Prostate gland (tissue), 2 donors: ENCODE measurements at places on chromosomes 12 and 14. TPM values are rescaled to one million over a fixed set of nuclear protein-coding genes. Genes with fewer than 3 reads are reported as not detected.

DNA sequence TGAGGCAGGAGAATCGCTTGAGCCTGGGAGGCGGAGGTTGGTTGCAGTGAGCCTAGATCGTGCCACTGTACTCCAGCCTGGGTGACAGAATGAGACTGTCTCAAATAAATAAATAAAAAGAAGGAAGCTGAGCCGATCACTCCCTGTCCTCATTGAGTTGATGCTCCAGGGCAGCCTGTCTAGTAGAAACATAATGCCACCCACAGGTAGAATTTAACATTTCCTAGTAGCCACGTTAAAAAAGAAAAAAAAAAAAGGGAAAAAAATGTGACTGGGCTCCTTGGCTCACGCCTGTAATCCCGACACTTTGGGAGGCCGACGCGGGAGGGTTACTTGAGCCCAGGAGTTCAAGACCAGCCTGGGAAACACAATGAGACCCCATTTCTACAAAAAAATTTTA is 135.7 kb downstream of the SCARB1 start:
- no peak for DNase-seq

DNA sequence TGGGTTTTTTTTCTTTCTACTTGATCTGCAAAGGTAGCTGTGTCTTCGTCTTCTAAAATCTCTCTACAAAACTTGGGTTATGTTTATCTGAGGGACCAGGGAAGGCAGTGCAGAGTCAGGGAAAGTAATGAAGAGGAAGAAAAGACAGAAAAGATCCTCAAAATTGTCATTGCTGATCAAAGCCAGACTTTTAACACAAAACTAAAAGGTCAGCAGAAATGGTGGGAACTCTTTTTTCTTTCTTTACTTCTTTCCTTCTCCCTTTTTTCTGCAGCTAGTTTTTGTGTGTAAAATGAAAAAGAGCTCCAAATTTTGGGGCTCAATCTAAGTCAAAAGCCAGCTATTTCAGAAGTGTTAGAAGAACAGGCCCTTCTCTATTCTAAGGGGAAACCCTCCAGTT is 11.9 kb downstream of the DPF3 start:
- no peak for DNase-seq

DNA sequence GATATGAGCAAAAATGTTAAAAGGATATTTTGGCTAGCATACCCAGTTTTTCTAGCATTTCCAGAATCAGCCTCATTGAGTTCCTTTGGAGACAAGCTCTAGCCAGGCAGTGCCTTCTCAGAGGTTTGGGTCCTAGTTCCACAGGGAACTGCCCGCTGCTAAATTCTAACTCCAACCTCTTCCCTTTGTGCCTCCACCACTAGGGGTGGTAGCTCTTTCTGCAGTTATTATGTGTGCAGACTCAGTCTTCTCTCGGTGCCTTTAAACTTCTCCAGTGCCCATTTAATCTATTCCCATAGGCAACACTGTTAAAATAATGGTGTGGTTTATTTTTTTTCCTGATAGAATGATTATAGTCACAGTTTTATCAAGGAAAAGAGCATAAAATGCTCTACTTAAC is 21.5 kb upstream of the SLC25A3 start:
- DNase-seq, result no peak

GRCh38 chr12:131076296-131076695 is 122.6 kb downstream of the ADGRD1 start:
- no peak for DNase-seq

GRCh38 chr14:101408077-101408831 is 153.0 kb upstream of the DIO3 start:
- no peak for DNase-seq

DNA sequence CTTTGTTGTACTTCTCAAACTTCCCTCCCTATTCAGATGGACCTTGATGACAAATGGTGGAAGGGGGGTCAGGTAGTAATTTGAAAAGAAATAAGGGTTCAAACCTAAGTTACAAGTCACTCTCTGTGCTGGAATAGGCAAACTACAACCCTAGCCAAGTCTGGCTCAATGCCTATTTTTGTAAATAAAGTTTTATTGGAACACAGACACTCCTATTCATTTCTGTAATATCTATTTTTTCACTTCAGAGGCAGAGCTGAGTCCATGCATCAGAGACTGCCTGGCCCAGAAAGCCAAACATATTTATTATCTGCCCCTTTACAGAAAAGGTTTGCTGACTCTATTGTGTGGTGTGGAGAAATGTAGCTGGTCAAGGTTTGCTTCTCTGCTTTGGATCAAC is 78.4 kb upstream of the RIN3 start:
- no peak for DNase-seq

Gene MLF2
- 267 TPM for total RNA-seq

Gene CCDC197
- not detected for total RNA-seq
